NT2/D1 (cell line): ENCODE measurements at places on chromosomes 5 and 9.

GRCh38 chr9:93122721-93123221 is 11.3 kb downstream of the NINJ1 start:
- DNase-seq: no peak

- DNase-seq: no peak
Observed at GRCh38 chr9:132018957-132019405, 60.7 kb downstream of the MED27 start.

DNA sequence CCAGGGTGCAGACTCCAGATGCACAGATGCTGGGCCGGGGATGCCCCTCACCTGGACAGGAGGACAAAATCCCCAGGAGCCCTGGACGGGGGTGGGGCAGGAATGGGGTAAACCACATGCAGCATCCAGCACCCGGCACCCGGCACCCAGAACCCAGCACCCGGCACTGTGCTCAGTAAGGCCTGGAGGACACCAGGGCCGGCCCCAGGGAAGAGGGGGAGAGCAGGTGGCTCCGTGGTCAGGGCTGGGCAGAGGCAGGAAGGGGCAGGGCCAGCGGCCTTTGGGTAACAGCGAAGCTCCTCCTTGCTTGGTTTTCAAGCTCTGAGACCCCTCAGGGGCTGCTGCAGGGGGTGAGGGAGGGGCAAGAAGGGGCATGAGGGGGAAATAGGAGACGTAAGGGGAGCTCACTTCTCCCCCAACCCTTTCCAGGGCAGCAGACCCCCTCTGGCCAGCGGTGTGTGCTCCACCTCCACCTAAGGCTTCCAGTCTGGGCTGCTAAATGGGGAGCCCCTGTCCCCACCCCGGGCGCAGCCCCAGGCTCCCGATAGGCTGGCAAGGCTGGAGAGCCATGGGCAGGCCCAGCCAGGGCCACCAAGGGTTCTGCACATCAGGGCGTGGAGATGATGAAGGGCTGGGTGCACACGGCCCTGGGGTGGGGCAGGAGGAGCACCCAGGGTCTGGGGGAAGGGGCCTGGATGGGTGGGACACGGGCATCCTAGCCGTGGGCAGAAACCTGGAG is 17.8 kb upstream of the SLC6A19 start:
- DNase-seq: no peak

DNA sequence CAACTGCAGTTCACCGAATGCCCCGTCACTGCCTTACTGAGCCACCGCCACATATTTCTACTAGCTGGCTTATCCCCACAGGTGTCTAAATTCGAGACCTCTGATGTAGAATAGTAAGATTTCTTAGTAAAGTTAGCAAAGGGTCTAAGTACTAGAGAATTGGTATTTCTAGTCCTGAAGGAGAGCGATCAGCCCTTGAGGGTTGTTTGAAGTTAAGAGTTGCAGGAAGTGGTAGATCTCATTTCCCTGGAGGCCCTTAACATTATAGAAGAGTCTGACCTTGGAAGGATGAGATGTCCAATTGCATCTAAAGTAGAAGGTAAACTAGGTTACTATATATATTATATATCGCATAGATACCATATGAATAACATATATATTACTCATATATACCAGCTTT is 451.8 kb downstream of the CCDC171 start:
- no peak for DNase-seq

GRCh38 chr5:136699651-136700050 is 334.3 kb upstream of the TRPC7 start:
- no peak for DNase-seq

DNA sequence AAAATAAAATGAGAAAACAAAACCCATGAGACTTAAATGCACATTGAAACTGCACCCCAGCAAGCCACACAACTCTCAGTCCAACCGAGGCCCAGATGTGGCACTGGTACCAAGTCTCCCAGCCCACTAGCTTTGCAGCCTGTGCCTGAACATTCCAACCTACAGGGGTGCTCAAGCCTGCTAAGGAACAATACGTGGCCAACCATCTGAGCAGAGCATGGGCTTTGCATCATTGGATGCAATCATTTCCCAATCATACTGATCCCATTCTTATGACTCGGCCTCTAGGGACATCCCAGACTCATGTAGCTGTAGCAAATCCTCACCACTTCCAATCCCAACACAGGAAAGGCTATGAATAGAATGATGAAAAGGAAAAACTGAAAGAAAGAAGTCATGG is 297.2 kb downstream of the SPOCK1 start:
- DNase-seq: no peak

DNA sequence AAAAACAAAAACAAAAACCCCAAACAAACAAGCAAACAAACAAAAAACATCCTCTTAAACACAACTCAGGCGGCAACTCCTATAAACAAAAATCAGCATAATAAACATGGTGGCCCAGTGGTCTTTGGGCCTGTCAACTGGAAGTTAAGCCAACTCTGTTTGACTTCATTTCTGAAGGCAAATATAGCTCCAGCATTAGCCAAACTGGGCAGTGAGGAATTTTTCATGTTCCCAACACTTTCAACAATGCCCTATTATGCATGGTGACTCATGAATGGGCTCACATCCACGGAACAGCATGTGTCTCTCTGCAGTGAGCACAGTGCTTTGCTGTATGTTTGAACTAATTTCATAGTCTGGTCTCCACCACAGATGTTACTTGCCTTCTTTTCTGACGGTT is 143.9 kb upstream of the STC2 start:
- DNase-seq: no peak

GRCh38 chr5:40813698-40814281 is 15.6 kb upstream of the PRKAA1 start:
- no peak for DNase-seq

GRCh38 chr9:77965445-77966123 is 66.0 kb downstream of the GNAQ start:
- DNase-seq: no peak

DNA sequence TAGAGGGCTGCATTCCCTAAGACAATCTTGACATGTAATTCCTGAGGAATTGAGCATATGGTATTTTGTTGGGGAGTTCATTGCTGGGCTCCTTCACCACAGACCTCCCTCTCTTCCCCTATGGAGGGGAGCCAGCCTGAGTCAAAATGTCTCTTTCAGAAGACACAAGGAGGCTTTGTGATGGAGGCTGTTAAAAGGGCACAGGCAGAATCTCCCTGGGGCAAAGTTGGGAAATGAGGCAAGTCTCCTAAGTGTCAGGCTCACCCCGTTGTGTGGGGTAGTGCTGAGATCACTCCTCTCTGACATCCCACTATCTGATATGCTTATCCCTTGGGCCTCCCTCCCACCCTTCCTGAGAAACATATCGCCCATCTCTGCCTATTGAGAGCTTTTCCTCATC is 30.6 kb downstream of the GFRA3 start:
- no peak for DNase-seq

- DNase-seq: no peak
Observed at GRCh38 chr5:80389580-80389979, 18.3 kb upstream of the ZFYVE16 start.

GRCh38 chr5:38249301-38249700 is 9.1 kb upstream of the EGFLAM start:
- DNase-seq: no peak

DNA sequence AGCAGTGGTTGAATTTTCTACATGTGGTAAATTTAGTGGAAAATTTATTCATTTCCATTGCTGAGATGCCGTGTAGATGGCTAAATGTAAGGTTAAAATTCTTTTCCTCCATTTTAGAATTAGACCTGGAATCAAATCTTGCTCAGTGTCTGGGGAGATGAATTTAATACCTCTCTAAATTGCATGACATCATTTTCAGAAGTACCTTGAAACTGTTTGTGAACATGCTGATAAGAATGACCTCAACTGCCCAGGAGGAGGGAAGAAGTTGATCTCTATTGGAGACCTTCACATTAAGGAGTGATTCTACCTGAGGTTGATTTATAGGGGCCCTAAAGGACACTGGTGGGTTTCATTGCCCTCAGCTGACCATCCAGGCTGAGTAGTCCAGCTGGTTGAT is 116.7 kb upstream of the EGFLAM start:
- no peak for DNase-seq
